ENCODE measurements at places on chromosomes 11 and 22.

DNA sequence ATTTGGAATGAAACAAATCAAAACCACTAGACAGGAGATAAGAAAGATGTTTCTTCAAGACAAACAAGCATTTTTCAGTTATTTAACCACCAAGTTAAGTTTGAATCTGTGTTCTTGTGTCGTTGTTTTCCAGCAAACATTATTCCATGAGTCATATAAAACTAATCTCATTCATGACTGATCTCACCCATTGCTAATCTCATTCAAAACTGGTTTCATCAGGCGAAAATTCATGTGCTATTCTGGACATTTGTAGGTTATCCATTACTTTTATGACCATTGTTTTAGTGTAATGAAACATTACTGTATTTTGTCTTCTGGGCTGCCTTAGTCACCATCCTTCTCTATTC, 221.8 kb downstream of the DDX10 start:
- no peak for DNase-seq

DNA sequence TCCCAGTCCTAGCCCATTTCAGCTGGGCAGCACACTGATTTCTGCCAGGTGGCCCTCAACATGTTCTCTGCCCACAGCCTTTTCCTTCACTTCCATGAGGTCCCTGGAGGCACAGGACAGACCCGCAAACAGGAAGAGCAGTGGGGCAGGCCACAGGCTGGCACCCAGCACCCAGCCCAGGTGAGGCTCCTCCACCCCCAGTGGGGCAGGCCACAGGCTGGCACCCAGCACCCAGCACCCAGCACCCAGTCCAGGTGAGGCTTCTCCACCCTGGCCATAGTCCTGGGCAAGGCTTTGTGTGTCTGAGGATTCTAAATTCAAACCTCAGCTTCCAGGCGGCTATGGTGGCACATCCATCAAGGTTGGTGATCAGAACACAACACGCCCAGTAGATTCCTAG, 1413.0 kb downstream of the BRD1 start:
- no peak for DNase-seq

DNA sequence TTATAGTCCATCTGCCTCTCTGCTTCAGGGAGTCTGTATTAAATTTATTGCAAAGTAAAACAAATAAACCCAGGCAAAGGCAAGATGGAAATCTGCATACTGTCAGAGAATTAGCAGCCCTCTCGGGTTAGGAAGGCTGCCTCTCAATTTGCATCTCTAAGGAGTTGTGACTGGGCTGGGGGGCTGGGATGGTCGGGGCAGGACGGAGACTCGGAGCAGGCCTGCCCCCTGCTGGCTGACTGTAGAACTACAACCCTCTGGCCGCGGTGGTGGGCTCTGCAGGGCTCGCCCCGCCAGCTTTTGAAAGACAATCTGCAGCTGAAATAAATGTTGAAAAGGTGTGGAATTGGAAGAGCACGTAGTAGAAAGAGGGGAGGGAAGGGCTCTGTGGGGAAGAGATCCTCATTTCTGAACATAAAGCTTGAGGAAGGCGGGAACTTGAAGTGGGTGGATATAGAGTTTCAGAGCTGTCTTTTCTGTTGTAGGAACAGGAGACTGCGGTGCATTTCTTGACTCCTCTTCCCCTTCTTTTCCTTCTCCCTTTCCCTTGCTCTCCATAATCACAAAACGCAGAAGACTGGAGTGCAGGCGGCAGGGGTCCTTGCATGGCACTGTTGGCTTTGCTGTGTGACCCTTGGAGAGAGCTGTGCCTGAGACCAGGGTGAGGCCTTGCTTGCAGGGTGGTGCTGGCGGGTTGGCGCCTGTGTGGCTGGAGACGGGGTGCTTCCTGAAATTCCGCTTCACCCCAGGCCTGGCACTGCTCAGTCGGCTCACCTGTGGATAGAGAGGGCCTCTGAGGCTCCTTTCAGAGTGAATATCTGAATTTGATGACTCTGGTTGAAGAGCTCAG, 22.6 kb upstream of the PKNOX2 start:
- peak; percentile 95 for DNase-seq

DNA sequence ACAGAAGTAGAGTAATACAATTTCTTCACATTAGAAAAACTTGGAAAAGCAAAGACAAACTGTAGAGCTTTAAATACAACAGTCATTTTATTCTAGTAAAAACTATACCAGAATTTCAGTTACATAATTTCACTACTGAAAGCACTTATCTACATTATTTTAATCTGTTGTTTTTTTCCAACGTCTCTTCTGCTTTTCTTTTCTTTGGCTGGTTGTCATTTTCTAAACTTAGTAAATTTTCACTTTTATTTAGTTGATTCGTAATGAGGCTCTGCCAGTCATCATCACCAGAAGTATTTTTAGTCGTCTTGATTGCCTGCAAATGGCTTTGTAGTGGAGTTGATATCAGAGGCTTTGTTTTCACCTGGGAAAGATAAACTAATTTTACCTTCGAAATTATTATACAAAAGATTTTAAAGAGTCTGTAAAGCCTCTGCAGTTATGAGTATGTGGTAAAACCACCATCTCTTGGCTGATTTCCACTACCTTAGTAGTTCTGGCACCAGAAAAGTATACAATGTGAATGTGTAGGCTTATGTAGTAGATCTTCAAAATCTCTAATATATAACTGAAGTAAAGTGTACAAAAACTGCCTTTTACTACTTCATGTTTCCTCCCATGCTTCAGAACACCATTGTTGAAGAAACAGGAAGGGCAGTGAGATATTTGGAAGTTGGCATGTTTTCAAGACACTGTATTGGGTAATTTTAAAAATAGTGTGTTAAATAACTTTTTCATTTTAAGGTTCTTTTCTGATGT, 19.2 kb downstream of the EIF3M start:
- DNase-seq, result no peak

GRCh38 chr11:75350743-75351540, 519 bp downstream of the ARRB1 start:
- no peak for DNase-seq

- DNase-seq, result no peak
Observed at GRCh38 chr11:45060707-45061106, 85.7 kb upstream of the PRDM11 start.

DNA sequence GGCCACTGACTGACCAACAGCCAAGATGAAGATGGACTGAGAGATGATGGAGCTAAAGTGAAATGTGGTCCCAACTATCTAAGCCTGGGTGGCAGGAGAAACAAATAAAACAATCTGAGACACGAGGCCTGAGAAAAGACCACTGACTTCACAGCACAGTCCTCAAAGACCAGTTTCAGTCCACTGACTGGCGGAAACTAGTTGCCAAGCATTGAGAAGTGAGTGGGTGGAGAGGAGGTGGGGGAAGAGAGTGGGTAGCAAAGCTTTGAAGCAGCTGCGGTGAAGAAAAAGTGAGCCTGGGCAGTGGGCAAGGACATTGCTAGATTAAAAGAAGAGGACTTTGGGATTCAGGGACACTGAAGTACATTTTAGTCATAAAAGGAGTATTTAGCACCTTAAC, 1.9 kb downstream of the MS4A1 start:
- no peak for DNase-seq

DNA sequence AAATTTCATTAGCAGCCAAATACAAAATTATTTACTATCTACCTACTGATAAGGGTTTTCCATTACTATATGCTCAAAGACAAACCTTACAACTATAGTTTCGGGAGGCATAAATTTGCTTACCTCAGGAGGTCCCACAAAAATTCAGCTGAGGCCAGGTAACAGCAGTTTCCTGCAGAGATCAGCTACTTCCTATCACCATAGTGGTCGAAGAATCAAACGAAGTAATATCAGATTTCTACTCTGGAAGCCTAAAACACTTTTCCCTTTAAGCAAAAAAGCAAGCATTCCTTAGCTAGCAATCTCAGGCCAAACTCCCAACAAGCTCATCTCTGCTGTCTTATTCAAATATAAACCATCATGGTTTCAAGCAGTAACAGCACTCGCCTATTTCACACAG, 3.1 kb downstream of the NAP1L4 start:
- DNase-seq, result no peak

DNA sequence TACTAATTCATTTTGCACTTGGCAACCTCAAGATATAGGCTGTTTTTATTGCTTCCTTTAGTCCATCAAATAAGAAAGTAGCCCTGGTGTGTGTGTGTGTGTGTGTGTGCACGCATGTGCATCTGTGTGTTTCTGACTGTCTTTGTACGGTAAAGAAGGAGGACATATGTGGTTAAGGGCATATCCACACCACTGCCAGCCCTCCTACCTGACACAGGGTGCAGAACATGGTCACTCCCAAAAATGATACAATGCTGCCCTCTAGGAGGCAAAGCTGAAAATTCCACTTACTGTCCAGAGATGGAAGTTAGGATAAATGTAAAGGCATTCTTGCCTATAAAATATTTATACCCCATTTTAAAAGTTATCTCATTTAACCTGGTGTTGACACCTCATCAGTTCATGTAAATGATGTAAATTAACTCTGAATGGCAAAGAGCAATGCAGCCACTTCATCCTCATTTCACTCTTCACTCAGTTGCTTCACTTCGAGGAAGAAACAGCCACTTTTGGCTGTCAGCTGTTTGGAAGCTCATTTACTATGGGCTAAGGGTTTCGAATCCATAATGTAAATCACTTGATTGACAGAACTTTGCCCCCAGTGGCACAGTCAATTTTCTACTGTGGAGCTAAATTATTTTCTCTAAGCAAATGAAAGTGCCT, 83.1 kb upstream of the MTNR1B start:
- DNase-seq, result peak; percentile 43

DNA sequence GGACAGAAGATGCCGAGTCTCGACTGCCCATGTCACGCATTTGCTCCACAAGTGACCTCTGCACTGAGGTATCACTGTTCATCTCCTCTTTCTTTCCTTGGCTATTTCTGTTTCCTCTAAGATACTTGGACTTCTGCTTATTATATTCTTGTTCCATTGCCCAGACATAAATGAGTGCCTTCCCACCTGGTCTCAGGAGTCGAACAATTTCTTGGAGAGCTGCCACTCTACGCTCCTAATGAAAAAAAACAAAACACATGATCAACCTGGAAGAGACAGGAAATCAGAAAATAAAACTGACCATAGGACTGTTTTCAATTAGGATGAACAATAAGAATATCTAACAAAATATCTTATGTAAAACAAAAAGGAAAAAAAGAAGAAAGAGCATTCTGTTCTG, 47.4 kb upstream of the CWF19L2 start:
- DNase-seq, result no peak

DNA sequence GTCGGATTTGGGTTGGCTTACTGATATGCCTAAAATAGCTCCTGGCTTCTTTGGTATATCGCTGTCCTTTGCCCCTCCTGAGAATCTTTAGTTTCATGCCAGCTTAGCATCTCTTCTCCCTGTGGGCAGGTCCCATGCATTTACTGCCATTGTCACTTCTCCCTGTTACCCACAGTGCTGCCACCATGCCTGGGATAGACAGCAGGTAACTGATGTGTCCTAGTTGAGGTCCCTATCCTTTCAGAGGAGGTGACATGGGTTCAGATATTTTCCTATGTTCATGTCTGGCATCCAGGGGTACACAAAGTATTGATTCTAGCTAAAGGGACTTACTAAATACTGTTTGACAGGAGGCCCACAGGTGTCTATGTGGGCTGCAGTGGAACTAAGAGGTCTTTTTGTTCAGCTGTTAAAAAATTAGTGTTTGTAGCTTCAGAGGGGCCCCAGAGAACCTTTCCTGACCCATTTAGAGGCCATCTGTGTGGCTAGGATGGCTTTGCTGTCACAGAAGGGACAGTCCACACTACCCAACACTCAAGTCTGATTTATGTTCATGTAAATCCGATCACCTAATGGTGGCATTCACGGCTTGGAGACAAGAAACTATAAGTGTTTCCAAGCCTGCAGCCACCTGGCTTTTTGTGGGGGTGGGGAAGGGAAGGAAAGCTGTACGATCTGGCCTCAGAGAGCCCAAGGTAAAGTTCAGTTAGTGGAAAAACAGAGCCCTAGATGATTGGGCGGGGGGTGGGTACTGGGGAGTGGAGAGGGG, 8.5 kb downstream of the TIMP3 start:
- no peak for DNase-seq

GRCh38 chr22:34950489-34950888, 115.5 kb upstream of the ISX start:
- DNase-seq, result no peak

DNA sequence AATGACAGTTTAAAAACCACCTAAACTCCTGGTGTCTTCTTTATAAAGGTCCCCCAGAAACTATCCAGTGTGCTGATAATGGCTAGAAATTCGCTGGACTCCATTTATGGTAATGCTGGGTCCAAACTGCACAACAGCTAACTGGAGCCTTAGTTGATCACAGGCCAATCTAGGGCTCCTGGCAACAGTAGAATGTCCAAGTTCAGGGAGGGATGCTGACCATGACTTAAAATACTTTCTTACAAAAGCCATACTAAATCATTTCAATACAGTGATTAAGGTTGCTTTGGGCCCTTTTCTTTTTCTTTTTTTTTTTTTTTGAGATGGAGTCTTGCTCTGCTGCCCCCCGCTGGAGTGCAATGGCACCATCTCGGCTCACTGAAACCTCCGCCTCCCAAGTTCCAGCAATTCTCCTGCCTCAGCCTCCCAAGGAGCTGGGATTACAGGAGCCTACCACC, 14.5 kb upstream of the GAB2 start:
- DNase-seq, result no peak

DNA sequence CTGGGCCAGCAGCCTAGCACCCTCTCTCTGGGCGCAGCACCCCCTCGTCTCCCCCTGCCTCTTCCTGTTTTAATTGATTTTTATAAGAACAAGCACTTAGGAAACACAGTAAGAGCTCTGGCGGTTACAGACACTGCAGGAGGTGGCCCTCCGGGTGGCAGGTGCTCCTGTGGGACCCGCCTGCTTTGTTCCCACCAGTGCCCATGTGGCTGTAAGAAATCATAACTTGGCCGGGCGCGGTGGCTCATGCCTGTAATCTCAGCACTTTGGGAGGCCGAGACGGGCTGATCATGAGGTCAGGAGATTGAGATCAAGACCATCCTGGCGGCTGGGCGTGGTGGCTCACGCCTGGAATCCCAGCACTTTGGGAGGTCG, 18.4 kb downstream of the TSPAN4 start:
- DNase-seq, result no peak

- no peak for DNase-seq
Observed at GRCh38 chr11:26105762-26106423, 226.0 kb upstream of the ANO3 start.

- no peak for DNase-seq
Observed at GRCh38 chr11:84261707-84262106, 975.5 kb upstream of the CCDC90B start.

DNA sequence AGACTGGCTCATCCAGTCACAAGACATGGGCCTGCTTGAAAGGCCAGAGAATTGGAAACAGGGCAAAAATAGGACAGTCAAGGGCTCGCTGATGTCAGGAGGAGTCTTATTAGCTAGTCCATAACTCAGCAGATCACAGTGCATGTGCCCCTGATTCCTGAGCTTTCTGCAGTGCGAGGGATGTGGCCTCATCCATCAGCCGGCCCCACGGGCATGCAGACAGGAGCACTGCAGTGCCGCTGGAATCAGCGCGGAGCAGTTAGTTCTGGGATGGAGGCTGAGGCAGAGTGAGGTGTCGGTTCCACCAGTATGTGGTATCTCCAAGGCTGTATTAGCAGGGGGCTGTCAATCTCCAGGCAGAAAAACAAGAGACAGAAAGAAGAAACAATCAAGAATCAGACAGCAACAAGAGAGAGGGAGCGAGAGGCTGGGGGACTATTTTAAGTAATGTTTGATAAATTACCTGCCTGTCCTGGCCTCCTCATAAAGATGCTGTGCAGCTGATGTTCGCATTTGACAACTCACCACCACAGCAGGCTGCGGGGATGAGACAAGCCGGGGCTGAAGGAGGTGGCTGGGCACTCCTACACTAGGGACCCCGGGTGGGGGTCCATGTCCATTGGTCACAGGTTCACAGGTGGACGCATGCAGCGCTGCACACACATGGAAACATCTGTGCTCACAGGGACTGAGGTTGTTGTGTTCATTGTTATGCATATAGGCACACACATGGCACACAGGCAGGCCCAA, 167.2 kb downstream of the TRIM29 start:
- no peak for DNase-seq
